ENCODE measurements at places on chromosomes 13 and 19.

- DNase-seq: no peak
These were observed 68.9 kb upstream of the ZNF835 start for GRCh38 chr19:56740501-56740900.

DNA sequence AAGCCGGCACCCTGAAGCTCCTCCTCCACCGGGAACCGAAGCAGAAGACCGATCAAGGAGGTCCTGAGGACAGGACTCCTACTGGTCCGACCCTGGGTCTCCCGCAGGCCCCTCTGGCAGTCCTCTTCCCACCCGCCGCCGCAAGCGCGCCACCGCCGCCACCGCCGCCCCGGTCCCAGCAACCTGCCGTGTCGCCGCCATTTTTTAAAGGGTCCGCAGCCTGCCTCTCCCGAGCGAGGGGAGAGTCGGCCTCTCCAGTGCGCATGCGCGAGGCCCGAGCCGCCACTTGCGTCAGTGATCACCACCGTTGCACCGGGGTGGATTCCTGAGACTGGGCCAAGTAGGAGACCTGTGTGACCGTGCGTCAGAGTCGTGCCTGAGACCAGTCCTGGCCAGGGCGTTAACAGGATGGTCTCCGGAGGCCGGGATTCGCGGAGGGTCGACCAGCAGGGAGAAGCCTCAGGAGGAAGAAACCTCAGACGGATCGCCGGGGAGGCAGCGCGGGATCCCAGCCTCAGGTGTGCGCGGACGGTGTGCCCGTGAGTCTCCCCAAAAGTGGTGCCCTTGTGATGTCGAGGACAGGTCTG lies 51.6 kb downstream of the ZNF146 start:
- DNase-seq: no peak

- DNase-seq: no peak
These were observed at the start of gene GPR183 for GRCh38 chr13:99307247-99307646. TSS of gene GPR183 (minus strand) at chr13:99307399. CDS start at chr13:99296145, 11,254 bp downstream.

DNA sequence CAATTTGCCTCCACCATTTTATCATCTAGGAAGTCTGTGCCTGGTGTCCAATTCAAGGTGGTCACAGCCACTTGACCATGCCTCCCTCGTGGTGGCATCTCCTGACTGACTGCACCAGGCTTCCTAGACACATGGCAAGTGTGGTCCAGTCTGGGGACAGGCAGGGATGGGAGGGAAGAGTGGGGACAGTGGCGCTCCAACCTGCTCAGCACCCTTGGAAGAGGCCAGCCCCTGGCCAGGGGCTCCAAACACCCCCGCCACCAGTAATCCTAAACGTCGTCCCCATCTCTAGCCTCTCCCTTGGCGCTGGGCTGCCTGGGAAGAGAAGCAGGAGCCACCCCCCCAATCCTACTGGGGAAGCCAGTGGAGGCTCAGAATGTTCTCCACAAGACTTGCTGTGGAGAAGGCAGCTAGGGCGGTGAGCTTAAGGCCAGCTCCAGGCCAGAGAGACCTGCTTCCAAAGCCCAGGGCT lies 2.7 kb downstream of the RPL36 start:
- no peak for DNase-seq

GRCh38 chr13:20311022-20311421 lies 78.9 kb upstream of the GJB6 start:
- no peak for DNase-seq

GRCh38 chr13:77868717-77869116 lies 49.9 kb downstream of the EDNRB start:
- no peak for DNase-seq

DNA sequence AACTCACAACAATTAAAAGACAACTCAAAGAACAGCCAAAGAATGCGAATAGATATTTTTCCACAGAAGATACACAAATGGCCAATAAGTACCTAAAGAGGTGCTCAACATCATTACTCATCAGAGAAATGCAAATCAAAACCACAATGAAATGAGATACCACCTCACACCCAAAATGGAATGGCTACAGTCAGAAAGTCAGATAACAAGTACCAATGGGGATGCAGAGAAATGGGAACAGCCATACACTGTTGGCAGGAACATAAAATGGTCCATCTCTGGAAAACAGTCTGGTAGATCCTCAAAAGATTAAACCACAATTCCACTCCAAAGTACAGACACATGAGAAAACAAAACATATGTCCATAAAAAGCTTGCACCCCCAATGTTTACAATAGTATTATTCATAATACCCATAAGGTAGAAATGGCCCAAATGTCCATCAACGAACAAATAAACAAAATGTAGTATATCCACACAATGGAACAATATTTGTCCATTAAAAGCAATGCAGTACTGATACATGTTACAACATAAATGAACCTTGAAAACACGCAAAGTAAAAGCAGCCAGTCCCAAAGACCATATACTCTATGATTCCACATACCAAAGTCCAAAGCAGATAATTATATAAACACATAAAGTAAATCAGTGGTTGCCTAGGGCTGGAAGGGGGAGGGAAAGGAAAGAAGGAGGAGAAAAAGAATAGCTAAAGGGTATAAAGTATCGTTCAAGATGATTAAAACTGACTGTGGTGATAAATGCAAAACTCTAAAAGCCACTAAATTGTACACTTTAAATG lies 19.6 kb downstream of the USP12 start:
- no peak for DNase-seq

GRCh38 chr19:36140304-36141038 lies 605 bp downstream of the CAPNS1 start:
- DNase-seq: peak; percentile 95

DNA sequence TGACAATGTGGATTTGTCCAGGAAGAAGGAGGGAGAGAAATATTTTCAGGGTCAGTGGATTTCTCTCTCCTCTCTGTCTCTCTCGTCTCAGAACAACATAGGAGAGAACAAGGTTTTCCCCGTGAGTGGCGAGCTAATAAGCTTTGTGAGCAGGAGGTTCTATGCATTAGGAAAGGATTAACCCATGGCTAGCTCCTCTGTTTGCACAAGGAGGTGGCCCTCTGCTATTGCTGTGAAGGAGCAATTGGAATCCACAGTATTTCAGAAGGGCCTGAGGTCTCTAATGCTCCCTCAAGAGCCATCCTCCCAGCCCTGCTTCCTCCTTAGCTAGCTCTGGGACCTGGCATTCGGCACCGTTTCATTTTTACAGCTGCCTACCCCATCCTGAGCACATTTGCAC lies 288.9 kb upstream of the MAB21L1 start:
- DNase-seq: no peak

DNA sequence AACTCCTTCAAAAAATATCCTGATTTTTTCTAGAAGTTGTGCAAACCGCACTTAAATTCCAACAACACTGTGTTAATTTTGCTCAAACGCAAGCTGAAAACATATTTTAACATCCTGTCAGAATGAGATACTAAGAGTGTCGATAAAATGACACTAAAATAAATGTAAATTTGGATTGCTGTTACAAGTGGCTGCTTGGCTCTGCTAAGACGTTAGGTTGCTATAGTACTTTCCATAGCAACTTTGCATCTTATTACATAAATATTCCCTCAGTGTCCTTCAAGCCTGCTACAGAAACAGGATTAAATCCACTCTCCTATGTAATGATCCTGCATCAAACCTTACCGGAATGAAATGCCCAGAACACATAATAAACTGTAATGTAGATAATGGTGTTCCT lies 292.1 kb downstream of the DNAJC15 start:
- no peak for DNase-seq

DNA sequence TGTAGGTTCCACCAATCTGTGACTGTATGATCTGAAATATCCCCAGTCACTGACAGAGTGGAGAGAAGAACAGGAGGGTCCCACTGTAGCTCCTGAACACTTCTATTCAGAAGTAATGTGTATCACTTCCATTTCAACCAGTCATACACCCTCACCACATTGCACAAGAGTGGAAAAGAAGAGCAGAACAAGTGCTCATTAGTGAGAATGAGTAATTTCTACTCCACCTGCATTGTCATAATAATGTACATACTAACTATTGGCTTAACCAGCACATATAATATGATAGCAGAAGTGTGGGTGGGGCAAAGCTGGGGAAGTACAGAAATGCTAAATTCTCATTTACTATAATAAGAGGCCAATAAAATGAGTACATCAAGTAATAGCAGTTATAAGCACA lies 342.7 kb downstream of the LMO7 start:
- DNase-seq: no peak

DNA sequence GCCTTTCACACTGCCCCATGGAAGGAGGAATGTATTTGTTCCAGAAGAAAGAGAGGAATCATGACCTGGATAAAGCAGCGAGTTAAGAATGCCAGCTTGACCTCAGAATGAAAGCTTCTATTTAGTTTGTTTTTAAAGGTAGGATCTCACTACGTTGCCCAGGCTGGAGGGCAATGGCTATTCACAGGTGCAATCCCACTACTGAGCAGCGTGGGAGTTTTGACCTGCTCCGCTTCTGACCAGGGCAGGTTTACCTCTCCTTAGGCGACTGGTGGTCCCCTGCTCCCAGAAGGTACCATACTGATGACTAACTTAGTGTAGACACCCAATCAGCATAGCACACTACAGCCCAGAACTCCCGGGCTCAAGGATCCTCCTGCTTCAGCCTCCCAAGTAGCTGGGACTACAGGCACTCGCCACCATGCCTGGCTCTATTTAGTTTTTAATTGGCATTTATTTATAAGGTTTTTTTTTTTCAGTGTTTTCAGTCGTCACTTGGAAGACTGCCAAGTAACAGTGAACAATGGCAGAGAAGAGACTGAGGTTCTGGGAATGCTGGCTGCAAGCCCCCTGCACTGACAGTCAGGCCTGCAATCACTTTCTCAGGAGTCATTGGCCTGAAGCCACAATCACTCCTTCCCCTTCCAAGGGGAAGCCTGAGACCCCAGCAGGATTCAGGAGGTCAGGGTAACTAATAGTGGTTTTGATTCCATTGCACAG lies 73.1 kb downstream of the EPS15L1 start:
- no peak for DNase-seq

All from H54 (cell line).